Stimulated activated CD8-positive, alpha-beta memory T cell treated with anti-CD3 and anti-CD28 coated beads, Interleukin-15, amount 100 ng/mL, for 1 hour (primary cell): ENCODE measurements at places on chromosomes 5 and 9.

DNA sequence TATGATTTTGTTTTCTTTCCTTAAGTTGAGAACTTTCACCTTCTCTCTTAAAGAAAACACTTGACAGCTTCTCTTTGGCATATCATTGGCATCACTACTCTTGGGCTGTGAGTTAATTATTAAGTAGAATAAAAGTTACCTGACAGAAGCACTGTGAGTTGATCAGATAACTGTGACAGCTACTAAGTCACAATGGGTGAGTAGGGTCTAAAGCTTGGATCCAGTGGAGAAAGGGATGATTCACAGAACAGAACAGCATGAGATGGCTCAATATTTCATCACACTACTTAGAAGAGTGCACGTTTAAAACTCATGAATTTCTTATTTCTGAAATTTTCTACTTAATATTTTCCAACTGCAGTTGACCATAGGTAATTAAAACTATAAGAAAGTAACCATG is 268.5 kb upstream of the NMUR2 start:
- DNase-seq: no peak

DNA sequence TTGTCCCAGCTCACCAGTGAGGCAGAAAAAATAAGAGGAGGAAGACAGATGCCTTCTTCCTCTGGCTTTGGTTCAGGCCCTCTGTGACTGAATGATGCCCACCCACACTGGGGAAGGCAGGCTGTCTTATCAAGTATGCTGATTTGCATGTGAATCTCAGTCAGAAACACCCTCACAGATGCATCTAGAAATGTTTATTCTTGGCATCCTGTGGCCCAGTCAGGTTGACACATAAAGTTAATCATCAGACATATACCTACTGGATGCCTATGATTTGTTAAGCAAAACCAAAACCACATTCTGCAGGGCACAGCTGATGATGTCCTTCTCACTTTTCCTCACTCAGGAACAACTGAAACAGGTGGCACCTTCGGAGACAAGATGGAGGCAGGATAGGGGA is 243.4 kb upstream of the KCNN2 start:
- no peak for DNase-seq

GRCh38 chr5:116754556-116754955 is 179.9 kb upstream of the SEMA6A start:
- DNase-seq: no peak

DNA sequence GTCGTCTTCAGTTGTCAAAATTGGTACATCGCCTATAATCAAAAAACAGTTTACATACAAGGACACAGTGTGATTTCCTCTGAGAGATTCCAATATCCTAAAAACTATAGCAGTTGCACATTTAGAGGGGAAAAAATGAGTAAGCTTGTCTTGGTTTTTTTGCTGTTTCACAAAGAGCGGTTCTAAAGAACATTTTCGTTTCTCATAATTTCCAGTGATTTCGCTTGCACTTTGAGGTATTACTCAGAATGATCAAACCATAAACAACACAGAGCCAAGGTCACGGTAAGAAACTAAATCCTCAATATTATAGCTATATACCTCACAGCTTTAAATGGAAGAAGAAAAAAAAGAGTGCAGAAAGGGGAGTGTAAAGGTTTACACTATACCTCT is 861 bp downstream of the MTX3 start:
- DNase-seq: no peak

- no peak for DNase-seq
Observed at GRCh38 chr5:135565266-135565665, 13.5 kb downstream of the CXCL14 start.

DNA sequence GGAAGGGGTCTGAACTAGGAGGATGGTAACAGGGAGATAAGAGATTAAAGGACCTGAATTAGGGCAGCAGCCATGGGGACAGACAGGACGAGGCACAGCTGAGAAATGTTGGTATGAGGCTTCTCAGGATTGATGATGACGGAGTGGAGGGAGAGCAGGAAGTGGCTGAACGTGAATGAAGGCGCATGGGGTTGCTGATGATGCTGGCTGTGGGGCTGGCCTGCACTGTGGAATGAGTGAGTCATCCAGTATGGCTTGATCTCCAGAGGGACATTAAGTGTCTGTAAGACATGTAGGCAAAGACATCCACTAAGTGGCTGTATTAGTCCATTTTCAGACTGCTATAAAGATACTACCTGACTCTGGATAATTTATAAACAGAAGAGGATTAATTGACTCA is 256.4 kb downstream of the ICE1 start:
- DNase-seq: no peak

- no peak for DNase-seq
Observed at GRCh38 chr5:42719034-42719433, 37.6 kb upstream of the CCDC152 start.

DNA sequence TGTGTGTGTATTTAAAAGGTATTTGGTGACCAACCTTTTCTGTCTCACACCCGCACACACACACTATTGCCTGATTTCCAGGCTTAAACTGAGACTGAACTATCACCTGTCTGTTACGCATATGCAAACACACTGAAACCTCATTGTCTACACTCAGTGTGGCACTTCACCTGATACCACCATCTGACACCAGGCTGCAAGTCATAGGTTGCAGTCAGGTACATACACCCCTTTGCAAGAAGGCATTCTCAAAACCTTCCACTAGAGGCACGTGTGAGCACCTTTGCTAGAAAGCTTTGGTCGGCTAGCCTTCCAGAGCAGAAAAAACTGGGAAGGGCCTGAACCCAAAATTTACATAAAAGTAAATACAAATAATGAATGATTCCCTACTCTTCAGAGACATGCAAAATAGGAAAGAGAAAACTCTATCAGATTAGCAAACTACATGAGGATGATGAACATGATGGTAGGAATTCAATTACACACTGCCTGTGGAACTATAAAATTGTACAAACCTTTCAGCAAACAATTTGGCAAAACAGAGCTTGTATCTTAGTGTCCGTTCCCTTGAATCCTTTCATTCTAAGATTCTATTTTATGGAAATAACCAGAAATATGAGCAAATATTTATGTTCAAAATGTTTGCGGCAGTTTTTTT is 5.9 kb upstream of the FOXD1 start:
- DNase-seq: no peak

GRCh38 chr5:57698802-57699201 is 216.2 kb upstream of the ACTBL2 start:
- no peak for DNase-seq

DNA sequence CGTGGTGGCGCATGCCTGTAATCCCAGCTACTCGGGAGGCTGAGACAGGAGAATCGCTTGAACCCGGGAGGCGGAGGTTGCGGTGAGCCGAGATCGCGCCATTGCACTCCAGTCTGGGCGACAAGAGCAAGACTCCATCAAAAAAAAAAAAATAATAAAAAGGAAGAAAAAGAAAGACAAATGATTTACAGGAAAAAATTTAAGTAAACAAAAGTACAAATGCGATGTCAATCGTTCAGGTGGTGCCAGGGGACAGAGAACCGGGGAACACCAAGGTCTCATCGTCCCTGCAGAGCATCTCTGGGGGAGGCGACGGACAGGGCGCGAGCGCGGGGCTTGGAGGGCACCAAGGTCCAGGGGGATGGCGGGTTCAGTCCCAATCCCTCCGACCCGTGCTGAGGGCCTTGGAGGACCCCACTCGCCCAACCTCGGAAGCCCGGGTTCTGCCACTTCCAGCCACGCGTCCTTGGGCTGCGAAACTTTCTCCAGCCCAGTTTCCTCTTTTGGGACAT is 607 bp upstream of the HNRNPAB start:
- DNase-seq: no peak

- no peak for DNase-seq
Observed at GRCh38 chr9:100554935-100555401, 22.9 kb upstream of the CAVIN4 start.

GRCh38 chr5:57529864-57530263 is 47.3 kb upstream of the ACTBL2 start:
- DNase-seq: no peak

- DNase-seq: no peak
Observed at GRCh38 chr9:124969401-124969800, 28.5 kb upstream of the GOLGA1 start.

DNA sequence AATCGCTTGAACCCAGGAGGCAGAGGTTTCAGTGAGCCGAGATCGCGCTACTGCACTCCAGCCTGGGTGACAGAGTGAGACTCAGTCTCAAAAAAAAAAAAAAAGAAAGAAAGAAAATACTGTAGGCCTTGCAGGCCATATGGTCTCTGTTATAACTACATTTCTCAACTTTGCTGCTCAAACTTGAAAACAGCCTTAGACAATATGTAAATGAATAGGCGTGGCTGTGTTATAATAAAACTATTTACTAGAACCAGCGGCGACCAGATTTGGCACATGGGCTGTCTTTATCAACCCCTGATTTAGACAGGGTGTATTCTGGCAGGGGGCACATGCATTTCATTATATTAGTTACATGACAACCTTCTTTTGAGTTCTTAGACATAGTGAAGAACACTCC is 130.0 kb downstream of the C9orf152 start:
- DNase-seq: no peak

DNA sequence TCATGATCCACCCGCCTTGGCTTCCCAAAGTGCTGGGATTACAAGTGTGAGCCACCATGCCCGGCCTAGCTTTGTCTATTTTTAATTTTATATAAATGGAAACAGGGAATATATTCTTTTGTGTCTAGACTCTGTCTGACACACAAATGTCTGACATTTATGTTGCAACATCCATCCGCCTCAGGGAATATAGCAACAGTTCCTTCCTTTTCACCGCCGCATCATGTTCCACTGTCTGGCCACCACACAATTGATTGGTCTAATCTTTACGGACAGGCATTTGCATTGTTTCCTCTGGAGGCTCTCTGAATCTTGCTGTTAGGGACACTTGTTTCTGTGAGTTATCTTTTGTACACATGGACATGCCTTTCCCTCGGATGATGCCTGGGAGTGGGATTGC is 20.1 kb upstream of the TBC1D9B start:
- DNase-seq: no peak

DNA sequence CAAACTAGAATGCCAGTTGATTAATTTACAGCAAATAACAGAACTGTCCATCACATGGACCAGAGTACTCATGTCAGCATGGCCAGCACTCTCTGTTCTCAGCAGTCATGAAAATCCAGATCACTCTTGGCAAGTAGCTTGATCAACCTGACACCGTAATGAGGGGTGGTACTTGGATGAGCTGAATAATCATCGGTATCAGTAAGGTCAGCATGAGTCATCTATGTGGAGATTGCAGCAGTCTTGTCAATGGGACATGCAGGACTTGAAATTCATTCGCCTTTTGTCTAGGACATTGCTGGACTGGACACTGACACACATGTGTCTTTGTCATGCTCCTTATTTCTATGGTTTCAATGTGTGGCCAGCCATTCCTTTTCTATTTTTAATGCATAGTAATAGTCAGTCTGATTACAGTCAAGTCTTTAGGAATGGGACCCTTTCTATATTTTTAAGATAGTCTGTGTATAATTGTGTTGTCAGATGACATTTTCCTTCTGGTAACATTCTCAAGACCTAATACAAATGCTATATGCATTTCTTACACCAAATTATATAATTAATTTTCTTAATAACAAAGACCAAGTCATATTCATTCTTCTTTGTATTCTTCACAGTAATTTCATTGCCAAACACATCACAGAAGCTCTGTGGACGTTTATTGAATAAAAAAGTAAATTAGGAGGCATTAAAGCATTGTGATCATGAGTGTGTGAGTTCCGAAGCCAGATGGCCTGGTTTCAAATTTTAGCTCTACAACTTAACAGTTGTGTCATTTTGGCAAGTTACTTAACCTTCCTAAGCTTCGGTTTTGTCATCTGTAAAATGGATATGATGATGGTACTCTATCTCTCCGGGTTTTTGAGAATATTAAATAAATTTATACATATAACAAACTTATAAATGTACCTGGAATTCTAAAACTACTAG is 57.4 kb downstream of the ADAMTSL1 start:
- DNase-seq: no peak

DNA sequence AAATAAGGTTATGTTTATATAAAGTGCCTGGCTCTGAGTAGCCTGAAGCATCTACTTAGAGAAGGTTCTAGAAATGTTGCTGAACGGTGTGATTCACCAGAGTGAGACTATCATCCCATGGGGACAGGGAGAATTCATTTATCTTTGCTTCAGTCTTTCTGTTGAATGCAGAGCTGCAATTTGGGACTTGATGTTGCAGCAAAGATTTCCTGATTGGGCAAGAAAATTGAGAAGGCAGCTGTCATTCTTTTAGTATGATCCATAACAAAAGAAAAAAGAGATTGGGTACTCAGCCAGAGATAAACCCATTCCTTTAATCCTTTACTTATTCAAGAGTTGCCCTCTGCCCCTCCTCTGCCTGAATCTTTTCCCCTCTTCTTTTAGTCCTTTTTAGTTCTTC is 456.3 kb upstream of the WWC1 start:
- no peak for DNase-seq

DNA sequence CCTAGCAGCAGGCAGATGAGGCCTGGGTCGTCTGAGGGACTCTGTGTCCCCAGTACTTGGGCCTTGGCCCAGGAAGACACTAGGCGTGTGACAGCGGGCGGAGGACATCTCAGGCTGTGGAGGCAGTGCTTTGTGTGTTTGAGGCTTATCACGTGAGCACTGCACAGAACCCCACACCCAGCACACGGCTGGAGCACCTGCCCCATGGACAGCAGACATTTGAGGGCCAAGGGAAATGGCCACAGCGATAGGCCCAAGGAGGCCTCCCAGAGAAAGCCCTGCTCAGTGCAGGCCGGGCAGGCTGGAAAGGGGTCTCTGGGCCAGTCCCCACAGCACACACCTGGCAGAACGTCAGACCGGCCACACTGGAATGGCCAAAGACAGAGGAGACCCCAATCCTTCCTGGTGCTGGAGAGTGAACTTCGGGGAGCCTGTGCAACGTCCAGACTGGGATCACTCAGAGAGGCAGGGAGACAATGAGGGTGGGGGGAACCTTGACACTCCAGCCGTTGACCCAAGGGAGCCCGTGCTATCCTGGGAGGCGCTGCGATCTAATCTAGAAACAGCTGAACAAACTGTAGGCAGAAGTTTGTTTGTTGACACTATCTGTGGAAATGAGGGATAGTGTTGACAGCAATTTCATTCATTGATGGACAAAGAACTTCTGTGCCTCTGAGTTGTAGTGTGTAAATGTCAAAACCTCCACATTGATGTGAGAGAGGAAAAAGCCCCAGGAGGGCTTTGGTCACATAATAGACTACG is 19.6 kb upstream of the FLT4 start:
- no peak for DNase-seq

- no peak for DNase-seq
Observed at GRCh38 chr5:171595801-171596231, 176.4 kb downstream of the FGF18 start.

DNA sequence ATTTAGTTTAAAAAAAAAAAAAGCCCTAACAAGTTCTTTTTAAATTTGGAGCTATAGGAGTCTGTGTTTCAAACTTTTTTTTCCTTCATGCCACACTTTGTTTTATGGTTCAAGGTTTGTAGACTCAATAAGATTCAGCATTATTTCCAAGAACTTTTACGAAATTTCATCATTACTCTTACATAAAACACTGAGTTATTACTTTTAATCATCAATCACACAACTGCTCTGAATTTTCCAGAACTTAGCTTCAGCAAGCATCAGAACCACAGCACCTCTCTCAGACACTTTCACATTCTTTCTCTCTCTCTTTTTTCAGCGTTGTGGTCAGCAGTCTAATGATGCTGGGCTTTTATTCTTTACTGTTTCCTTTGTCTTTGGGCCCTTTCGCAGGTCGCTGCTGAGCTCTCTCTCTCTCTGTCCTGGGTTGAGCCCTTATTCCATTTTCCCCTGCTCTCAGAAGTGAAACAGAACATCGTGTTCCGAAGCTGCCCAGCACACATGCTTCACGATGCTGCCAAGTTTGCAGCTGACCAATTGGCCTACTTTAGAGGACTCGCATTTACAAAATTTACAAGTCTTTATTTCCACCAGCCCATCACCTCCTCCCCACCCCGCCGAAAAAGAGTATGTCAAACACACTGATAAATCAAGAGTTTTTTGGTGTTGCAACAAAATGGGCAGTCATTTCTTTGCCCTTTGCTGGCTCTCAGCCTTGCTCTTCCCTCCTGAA is 44.6 kb upstream of the PIK3R1 start:
- DNase-seq: no peak
